Central memory CD4-positive, alpha-beta T cell (primary cell): ENCODE measurements at places on chromosomes 6 and 20.

DNA sequence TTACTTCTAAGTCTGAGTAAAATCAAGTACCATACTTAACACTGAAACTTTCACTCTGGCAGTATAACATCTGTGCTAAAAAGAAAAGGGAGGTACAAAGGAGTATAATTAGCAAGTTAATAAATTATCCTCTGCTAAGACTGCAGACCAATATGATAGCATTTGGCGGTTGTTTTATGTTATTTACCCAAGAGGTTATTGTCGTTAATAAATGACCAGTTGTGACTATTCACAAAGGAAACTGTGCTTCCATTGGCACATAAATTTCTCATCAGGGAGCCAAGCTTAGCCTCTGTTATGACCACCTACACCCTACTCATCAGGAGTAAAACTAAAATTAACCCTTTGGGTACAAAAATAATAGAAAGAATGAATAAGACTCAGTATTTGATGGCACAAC is 86.5 kb downstream of the CRYBG1 start:
- DNase-seq = no peak

GRCh38 chr6:31901415-31901952 is 402 bp downstream of the ZBTB12 start:
- peak; percentile 62 for DNase-seq

- DNase-seq = no peak
Measured at GRCh38 chr6:128216917-128217316, 303.5 kb downstream of the PTPRK start.

- DNase-seq = no peak
Measured at GRCh38 chr20:63951398-63952209, 4.6 kb downstream of the UCKL1 start.

- DNase-seq = no peak
Measured at GRCh38 chr6:38549795-38550194, 89.9 kb downstream of the BTBD9 start.

GRCh38 chr20:24407151-24407550 is 62.3 kb upstream of the SYNDIG1 start:
- no peak for DNase-seq

DNA sequence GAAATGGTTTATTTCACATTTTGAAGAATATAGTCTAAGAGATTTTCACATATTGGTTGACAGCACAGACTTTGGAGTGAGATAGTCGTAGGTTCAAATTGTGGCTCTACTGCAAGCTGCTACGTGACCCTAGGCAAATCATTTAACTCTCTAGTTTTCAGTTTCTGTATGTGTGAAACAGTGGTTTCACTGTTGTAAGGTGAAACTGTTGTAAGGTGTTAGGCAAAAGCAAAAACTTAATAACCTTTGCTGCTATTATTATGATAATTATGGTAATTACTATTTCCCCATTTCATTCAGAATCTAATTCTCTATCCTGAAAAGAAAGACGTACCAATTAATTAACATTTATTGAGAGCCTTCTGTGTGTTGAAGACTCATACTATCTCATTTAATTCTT is 144.2 kb downstream of the REV3L start:
- DNase-seq = no peak

DNA sequence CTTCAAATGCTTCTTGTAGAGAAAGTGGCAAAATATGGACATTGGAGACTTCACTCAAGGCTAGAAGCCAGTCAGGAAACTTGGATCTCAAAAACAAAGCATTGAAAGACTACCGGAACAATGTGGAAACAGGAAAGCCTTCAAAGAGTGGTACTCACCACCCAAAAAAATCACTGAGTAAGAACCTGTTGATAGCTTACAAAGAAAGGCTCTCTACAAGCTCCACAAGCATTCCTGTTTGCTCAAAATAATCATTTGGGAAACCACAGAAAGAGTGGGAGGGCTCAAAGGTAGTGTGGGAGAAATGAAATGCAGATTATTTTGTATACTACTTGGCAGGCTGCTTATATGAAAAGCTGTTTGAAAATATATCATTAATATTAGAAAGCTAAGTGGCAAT is 9.5 kb upstream of the DST start:
- DNase-seq = no peak

DNA sequence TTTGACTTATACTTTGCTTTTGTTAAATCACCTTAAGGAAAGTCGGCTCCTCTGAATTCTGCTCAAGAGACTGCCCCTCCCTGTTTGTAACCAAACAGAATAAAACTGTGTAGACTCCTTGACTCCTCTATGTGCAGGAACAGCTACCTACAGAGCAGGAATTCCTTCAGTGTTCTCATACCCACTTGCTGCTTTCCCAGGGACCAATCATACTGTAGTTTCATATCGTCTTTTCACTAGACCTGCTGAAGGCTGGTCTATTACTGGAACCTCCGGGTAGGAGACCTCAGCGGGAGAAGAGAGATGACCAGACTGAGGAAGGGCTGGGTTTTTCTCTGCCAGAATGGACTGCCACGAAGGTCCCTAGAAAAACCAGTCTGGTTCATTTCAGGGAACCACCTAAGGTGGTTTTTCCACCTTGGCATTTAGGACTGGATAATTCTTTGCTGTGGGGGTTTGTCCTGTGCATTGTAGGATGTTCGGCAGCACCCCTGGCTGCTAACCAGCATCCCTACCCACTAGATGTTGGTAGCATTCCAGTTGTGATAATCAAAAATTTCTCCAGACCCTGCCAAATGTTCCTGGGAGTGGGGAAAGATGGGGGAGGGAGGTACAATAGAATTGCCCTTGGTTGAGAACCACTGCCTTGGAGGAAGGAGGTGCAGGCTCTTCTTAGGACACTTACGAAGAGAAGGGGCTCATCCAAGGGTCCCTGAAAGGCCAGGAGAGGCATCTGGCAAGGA is 80.5 kb downstream of the DNAAF9 start:
- no peak for DNase-seq

DNA sequence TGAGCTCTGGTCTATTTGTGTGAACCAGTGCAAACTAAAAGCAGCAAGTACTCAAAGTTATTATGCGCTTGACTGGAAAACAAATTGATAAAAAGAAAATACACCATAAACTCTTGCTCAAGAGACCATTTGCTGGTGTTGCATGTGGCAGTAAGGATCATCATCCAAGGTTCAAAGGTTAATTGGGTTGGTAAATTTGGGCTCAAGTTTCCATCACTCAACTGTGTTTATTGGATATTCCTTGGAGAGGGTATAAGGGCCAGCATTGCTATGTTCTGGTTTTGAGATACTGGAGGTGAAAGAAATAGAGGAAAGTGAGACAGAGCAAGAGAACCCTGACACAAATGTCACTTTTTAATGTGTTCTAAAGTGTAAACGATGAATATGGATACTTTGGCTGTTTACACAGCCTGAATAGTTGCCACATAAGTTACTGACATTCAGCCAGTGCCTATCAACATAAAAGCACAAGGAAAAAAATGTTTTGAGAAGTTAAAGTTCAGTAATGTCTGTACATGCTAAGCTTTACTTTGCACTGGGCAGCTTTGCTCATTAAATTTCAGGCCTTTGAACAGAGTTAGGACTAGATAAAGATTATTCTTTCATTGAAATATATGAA is 736.1 kb downstream of the HDGFL1 start:
- no peak for DNase-seq

DNA sequence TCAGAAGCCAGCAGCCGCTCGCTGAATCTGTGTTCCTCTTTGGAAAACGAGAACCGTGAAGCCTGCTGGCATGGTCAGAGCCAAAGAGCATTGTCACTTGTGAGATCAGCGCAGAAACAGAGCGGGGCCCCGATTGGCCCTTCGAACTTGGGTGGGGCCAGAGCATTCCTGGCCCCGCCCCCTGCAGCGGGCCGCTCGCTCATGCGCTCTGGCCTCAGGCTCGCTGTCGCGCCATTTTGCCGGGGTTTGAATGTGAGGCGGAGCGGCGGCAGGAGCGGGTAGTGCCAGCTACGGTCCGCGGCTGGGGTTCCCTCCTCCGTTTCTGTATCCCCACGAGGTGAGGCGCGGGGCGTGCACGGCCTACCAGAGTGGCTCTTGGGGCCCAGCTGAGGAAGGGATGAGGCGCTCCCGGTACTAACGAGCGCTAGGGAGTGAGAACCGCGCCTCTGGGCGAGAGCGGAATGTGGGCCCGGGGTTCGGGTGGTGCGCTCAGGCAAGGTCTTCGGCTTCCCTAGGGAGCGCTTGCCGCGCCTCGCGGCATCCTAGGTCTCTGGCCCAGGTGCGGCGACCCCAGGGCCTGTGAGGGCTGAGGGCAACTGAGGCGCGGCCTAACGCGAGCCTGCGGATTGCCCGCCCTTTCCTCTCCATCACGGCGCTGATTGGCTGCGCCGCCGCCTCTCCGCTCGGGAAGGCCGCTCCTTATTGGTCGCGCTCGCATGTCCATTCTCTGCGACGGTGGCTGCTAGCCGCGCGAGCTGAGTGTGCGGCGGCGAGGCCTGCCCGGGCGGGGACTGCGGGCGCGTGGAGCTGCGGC is at the start of gene CSE1L:
Gene CSE1L (plus strand): TSS at position 226 of the 814 bp plus-strand sequence. CDS start 12,152 bp downstream, outside the sequence.
- DNase-seq = peak; percentile 93

DNA sequence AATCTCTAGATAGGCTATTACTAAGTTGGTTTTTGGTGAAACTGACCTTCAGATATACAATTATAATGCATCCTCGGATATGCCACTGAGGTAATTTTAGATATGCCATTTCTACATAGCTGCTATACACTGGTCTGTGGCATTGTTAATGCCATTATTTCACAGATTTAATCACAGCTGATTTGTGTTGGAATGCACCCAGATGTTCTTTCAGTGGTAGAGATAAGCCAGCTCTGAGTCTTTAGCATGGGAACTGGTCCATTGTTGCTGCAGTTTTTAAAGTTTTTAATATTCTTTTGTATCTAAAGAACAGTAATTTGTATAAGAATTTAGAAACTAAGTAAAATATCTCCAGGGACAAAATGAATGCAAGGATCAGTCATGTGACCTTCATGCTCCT is 6.8 kb downstream of the TMX4 start:
- DNase-seq = no peak

DNA sequence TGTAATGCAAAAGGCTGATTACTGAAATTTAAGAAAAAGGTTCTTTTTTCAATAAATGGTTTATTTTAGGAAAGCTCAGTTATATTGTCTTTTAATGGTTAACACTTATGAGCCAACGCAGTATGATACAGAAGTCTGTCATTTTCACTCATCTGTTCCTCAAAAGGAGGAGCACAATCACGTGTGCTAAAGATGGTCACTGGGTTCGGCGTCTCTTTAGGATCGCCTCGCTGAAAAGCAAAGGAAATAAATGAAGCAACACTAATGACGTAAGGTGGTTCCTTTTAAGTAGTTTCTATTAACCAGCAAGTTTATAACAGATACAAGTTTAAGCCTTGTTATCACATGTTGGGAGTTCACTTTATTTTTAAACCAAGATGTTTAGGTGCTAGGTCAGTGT is 125.7 kb downstream of the MAP3K4 start:
- no peak for DNase-seq

- DNase-seq = no peak
Measured at GRCh38 chr6:129929433-129929832, 68.3 kb upstream of the TMEM244 start.

DNA sequence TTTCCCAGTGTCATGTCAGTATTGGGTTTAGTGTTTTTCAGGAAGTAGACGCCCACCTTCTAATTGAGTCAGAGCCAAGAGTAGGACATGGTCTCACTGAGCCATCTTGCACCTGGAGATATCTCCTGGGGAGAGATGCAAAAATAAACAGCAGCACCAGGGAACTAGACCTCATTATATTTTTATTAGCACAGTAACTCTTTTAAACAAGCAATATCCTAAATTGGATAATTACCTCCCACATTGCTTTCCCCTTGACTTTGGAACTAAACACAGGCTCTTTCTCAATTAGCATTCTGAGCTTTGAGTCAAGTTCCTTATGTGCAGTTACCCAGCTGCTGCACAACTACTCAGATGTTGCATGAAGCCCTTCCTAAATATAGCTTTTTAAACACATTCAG is 175.4 kb downstream of the IBTK start:
- no peak for DNase-seq

- no peak for DNase-seq
Measured at GRCh38 chr20:44914924-44915323, 5.1 kb downstream of the PABPC1L start.

DNA sequence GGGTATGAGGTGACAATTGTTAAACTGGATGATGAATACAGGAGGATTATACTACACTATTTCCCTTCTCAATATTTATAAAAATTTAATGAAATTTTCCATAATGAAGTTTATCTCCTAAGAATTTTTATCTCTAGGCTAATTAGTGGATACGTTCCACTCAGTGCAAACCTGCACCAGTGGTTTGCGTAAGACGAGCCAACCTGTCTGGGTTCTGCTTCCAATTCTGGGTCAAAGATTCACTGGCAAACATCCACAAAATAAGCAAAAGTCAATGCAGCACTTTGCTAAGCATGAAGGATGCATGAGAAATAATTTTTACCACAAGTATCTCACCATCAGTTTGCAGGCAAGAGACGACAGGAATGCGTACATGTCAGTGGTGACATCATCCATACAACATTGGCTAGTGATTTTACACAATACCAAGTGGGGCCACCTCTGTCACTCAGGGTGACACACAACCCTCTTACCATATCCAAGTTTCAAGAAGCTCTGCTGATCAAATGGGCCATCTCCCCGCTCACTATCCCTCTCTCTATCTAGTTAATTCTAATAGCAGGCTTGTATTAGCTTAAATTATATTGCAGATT is 51.7 kb downstream of the FAM50B start:
- DNase-seq = no peak

DNA sequence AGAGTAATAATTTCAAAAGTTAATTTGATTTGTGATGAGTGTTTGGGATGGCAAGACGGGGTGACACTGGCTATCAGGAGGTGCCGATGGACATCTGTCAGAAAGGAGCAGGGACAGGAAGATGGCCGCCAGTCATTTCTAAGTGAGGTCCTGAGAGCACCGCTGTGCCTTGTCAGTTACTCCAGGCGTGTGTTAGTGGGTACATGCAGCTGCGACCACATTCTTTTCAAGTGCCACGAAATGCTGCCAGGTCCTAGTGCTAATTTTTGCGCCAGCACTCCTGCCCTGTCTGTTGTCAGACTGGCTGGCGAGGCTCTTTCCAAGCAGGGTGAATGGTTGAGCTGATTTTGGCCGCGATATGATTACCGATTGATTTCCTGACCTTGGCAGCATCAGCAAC is 64.6 kb upstream of the INSM1 start:
- no peak for DNase-seq

- no peak for DNase-seq
Measured at GRCh38 chr6:16251706-16252105, 13.3 kb downstream of the GMPR start.

DNA sequence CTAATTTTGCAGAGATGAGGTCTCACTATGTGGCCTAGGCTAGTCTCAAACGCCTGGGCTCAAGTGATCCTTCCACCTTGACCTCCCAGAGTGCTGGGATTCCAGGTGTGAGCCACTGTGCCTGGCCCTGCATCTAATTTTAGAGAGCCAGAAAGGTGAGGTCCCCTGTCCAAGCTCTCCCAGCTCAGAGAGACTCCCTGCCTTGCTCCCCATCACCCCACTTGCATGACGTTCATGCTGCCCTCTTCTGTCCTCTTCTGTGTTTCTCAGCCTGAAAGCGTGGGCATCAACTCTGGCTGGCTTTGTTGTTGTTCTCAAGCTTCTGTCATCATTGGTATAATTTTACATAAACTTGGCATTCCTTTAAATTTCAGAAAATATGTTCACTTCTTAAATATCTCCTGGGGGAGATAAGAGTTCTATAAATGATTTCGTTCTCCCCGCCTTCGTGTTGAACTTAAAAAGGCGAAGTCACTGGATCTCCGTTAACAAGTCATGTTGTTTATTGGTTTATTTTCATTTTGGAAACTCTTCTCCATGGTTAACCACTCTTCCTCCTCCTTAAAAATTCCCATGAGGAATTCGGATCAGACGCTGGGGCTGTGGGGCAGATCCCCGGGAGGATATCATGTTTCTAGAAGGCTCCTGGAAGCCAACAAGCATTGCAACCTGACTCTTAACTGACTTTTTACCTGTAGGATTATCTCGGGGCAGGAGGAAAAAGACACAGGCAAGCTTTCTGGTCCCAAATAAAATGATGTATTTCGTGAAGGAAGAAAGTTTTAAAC is 13.2 kb upstream of the PARD6B start:
- DNase-seq = no peak
